ENCODE measurements at places on chromosomes 6 and 20.

GRCh38 chr6:33827546-33828451, 24.0 kb upstream of the MLN start:
- DNase-seq: no peak

- no peak for DNase-seq
Observed at GRCh38 chr6:37319156-37319555, 34.6 kb upstream of the RNF8 start.

DNA sequence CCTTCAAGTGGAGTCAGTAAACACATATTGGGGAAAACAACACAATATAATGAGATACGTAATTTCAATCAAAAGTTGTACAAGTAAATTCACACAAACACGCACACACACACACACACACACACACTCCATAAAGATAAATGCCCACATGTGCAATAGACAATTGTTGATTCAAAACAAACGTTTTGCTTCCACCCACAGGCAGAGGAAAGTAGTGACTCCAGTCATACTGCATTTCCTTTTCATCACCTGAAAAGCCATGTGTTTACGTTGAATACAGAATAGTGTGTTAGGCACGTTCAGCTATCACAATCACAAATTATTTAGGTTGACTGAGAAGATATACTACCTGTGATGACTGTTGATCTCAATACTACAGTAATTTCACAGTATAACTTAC, 443.8 kb upstream of the MANEA start:
- no peak for DNase-seq

DNA sequence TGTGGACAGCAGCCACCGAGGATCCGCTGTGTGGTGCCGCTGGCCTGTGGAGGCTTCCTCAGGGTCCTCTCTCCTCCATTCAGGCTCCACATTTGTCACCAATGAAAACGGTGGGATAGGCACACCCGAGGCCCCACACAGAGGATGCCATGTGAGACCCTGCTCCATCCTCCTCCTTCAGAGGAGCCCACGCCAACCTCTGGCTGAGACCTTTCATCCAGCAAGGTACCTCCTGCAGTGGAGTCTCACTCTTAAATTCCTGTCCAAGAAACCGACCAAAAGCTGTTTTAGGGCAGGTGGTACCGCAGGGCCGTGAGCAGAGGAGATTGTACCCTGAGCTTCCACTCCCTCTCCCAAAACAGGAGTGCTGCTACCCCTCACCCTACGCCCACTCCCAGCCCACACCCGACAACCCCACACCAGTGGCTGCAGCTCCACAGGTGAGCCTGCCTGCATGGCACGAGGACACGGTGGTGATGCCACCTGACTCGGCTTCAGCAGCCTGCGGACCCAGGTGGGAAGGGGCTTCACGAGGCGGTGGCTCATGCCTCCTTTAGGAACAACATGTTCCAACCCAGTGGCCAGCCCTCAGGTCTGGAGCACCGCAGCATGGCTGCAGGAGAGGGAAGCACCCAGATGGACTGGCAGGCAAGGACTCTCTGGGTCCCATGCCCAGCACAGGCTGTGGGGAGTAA, 237.6 kb upstream of the AFDN start:
- no peak for DNase-seq

DNA sequence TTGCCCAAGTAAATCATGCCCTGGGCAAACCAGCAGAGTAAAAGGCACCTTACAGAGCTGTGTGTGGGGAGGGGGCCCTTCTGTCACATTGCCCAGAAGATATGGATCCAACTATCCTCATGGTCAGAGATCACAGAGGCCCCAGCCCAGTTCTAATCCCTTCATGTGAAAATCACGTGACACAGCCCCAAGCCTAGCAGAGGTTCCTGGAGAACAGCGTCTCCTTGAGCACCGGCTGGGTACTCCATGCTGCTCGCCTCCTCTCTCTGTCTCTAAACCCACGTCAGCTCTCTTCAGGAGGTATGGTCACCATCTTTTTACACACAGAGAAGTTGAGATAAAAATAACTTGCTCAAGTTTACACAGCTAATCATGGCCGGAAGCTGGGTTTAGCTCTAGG, 230.2 kb downstream of the ANKRD60 start:
- no peak for DNase-seq

DNA sequence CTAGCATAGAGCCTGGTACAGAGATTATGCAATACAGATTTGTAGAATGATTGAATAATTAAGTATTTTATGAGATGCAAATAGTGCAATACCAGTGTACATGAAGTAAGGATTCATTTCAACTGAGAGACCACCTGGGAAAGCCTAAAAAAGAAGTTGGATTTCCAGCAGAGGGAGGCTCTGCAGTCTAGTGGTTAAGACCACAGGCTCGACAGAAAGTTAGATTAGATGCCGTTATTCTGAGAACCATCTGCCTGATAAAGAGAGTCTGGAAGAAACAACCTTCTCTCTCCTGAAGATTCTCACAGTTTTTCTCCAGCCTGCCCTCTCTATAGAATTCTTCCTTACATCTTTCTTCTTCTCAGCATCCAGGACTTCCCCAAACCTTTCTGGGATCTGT, 13.6 kb upstream of the TNFRSF21 start:
- DNase-seq: no peak

GRCh38 chr6:41656002-41656691, 17.9 kb downstream of the MDFI start:
- DNase-seq: no peak

DNA sequence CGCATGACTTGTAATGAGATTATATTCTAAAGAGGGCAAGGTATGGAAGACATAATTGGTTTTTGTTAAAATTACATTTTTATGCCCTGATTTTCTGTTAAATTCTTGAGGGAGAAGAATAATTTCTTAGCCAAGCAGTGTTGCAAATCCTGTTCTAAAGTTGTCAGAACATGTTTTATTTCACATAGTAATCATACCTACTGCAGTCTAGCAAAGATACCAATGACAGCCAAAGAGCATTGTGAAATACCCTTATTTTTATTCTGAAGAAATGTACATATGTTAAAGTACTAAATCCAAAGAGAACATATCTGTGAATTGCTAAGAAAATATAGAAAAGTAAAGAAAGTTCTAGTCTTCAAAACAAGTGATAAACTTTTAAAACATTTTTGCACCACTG, 39.6 kb upstream of the SMIM8 start:
- no peak for DNase-seq

DNA sequence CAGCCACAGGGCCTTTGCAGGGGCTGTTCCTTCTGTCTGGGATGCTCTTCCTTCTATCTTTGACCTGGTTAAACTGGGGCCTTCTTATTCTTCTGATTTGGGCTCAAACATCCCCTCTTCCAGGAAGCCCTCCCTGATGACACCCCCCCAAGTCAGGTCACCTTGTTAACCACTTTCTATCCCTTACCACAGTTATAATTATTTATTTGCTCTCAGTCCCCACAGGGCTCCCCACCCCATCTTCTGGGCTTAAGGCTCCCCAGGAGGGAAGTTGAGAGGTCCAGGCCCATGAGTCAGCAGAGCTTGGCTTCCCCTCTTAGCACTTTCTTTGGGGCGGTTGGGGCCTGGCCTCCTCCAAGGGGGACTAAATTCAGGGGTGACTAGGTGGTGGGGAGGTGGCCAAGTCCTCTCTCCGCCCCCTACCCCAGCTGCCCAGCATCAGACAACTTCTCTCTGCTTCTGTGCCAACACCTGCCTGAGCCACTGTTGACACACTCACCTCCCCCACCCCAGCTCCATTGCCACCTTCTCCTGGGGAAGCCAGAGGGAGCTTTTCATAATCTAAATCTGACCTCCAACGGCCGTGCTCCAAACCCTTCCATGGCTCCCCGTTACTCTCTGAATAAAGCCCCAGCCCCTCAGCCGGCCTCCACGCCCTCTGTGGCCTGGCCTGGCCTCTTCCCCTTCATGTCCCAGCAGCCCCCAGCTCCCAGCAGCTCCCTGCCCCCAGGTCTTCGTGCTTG, 70.0 kb downstream of the CEBPB start:
- no peak for DNase-seq

GRCh38 chr6:4398791-4399190, 263.4 kb upstream of the ECI2 start:
- no peak for DNase-seq

- DNase-seq: no peak
Observed at GRCh38 chr20:33963751-33964150, 30.0 kb upstream of the RALY start.
